ENCODE measurements at places on chromosomes 16 and 17. TPM values are rescaled to one million over a fixed set of nuclear protein-coding genes. Genes with fewer than 3 reads are reported as not detected.

GRCh38 chr17:740240-741017, 8.0 kb downstream of the TLCD3A start:
- DNase-seq, result no peak
- H3K4me3 ChIP-seq, result no peak overlapping the region
- H3K27ac ChIP-seq, result no peak overlapping the region
- peaks cover 37% of the 10 kb centered on the region for H3K36me3 ChIP-seq

DNA sequence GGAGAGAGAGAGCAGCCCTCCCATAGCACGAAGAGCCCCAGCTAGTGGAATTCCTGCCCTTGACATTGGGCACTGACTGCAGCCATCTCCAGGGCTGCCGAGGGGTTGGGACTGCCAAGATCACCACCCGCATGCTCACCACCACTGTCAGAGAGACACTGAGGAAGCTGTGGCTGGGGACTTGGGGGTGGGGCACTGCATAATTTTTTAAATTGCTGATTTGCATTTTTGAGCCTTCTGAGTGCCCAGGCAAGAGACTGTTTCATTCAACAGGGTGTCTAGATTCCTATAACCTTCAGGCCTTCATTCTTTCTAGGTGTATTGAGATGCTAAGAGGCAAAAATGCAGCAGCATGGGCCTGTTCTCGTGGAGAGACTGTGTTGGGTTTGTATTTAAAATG, 9.0 kb upstream of the EPX start:
- no peak for DNase-seq
- H3K4me1 ChIP-seq, result peaks cover 3% of the 10 kb centered on the region
- peaks cover 7% of the 10 kb centered on the region for H3K27me3 ChIP-seq
- H3K27ac ChIP-seq, result no peak overlapping the region
- no peak overlapping the region for H3K4me3 ChIP-seq

GRCh38 chr16:4290236-4290830, 17.5 kb upstream of the TFAP4 start:
- H3K4me1 ChIP-seq, result peaks cover 15% of the 10 kb centered on the region
- H3K4me3 ChIP-seq, result no peak overlapping the region
- peaks cover 6% of the 10 kb centered on the region for H3K27me3 ChIP-seq
- H3K27ac ChIP-seq, result peak overlapping the region; percentile 48
- no peak for DNase-seq

DNA sequence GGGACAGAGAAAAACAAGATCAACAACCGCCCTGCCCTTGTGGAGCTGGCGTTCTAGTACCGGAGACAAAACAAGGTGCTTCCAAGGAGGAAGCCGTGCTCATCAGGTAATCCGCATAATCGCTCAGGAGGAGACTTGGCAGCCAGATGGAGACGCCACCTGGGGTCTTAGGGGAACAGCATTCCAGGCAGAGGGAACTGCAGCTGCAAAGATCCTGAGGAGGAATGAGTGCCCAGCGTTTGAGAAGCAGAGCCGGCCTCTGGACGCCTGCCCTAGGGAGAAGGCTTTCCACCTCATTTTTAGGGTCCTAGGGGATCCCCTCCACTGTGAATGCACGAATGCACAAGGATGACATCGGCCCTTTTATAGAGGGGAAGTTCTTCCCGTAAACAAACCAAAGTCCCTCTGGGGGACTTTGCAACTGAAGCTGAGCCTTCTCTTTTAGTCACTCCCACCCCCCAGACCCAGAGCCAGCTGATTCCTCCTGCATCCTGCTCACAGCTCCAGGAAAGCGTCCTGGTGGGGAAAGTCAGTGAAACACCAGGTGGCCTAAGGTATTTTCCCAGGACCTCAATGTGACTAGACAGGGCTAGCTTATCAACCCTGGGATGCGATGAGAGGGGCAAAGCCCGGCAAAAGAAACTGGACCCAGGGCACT, 13.2 kb upstream of the MPRIP start:
- H3K27me3 ChIP-seq, result peaks cover 7% of the 10 kb centered on the region
- no peak overlapping the region for H3K27ac ChIP-seq

- peak overlapping the region; percentile 67 for H3K4me3 ChIP-seq
- no peak for DNase-seq
- peak overlapping the region; percentile 20 for H3K27ac ChIP-seq
These were observed 5.9 kb downstream of the CORO7 start for GRCh38 chr16:4410335-4411075.

DNA sequence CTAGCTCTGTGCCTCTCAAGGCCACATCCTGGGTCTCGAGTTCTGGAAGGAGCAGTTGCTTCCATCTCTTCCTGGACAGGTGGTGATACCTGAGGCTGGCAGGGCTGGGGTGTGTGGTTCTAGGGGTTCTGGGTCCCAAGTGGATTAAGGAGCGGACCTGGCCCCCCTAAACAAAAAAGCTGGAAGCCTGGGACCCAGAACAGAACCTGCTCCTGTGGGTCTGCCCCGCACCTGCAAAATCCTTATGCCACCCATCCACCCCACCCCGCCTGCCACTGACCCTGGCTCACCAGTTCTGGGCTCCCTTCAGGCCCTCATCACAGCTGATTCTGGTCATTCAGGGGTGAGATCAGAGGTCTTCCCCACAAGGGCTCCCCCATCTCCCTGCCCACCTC, 44.8 kb downstream of the ADCY7 start:
- no peak overlapping the region for H3K27ac ChIP-seq
- H3K4me3 ChIP-seq, result no peak overlapping the region
- no peak for DNase-seq

DNA sequence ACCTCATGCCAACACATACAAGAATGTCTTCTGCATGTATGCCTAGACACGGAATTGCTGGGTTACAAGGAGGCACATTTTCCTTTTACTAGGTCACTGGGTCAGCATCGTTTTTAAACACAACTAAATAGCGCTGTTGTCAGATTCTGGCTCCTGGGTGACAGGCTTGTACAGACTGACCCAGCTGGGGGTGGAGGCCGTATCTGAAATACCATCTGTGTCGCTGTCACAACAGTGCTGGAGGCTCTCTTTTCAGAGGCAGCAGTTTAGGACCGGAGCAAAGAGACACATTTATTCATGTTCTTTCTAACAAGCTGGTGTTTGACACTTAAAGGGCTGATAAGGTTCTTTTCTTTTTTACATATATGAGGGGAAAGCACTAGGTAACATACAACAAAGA, 403.0 kb upstream of the ASIC2 start:
- peaks cover 3% of the 10 kb centered on the region for H3K27me3 ChIP-seq
- DNase-seq, result no peak
- no peaks in the 10 kb centered on the region for H3K4me1 ChIP-seq

GRCh38 chr17:67353929-67354574, 12.3 kb downstream of the PSMD12 start:
- H3K4me1 ChIP-seq, result peaks cover 10% of the 10 kb centered on the region
- H3K4me3 ChIP-seq, result peak overlapping the region; percentile 23
- DNase-seq, result no peak
- peaks cover 3% of the 10 kb centered on the region for H3K27me3 ChIP-seq

DNA sequence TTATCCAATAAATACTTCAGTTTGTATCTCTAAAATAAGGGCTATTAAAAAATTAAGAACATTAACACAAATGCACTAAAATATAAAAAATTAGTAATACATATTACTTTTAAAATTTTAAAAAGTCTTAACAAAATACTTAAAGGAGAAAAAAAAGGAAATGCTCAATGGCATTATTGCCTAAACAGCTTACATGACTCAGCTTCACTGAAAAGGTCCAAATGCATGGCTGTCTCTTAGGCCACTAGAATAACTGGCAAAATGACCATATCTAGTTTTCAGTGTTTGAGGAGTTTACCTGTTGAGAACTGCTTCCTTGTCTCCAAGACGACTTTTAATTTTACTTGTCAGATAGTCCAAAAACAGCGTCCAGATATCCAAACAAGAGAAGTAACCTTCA, 66.0 kb downstream of the XPO6 start:
- H3K27ac ChIP-seq, result no peak overlapping the region
- DNase-seq, result no peak
- peaks cover 31% of the 10 kb centered on the region for H3K36me3 ChIP-seq
- peaks cover 6% of the 10 kb centered on the region for H3K4me1 ChIP-seq
- no peak overlapping the region for H3K4me3 ChIP-seq

DNA sequence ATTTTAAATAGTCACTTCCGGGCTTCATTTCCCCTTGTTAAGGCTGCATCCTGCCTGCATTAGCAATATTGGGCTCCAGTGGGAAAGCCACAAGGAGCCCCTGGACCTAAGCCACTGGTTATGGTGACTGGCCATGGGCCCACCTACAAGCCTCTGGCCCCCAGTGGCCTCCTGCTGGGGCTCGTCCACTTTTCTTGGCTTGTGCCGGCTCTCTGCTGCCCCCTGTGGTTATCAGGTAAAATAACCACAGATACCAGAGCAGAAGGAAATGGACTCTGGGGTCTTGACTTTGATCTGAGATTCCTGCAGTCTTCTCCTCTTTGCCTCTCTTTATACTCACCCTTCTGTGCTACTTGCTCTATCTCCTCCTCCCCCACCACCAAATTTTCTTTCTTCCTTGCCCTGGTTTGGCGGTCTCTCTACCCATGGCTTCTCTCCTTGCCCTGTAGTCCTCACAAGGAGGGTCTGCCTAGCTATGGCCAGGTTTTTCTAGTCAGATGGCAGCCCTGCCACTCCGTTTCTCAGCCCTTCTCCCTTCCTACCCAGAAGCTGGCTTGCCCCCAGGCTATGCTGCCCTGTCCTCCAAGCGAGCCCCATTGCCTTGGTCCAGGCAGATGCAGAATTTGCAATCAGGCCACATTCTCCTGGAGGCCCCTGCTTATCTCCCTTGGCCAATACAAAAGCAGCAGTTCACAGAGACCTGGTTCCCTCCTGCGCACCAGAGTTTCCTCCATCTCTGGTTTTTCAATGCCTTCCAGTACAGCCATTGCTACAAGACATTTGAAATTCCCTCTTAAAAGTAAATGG, 82.9 kb upstream of the RCVRN start:
- H3K4me3 ChIP-seq, result no peak overlapping the region
- H3K27me3 ChIP-seq, result peaks cover 5% of the 10 kb centered on the region
- peak; percentile 55 for DNase-seq
- peaks cover 5% of the 10 kb centered on the region for H3K4me1 ChIP-seq
- no peak overlapping the region for H3K27ac ChIP-seq

GRCh38 chr17:66964930-66965800, 658 bp downstream of the CACNG4 start:
- peak; percentile 23 for DNase-seq
- H3K4me3 ChIP-seq, result no peak overlapping the region
- H3K27me3 ChIP-seq, result peaks cover 24% of the 10 kb centered on the region
- no peaks in the 10 kb centered on the region for H3K36me3 ChIP-seq
- no peak overlapping the region for H3K27ac ChIP-seq

DNA sequence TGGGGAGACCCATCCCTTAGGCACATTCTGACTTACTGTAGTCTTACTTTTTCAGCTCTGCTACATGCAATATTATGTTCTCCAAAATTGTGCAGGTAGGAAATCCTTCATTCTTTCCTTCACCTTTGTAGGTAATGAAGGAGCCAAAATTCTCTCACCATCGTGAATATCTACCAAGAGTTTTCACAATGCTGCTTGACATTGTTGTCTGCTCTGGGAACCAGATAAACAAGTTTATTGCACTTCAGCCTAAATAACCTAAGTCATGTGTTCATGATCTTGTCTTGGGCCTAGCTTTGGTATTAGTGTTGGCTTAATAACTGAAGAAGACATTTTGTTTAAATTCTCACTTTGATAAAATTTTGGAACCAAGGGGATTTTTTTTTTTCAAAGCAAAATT, 110.8 kb upstream of the ELAC2 start:
- no peak overlapping the region for H3K27ac ChIP-seq
- peaks cover 2% of the 10 kb centered on the region for H3K27me3 ChIP-seq
- H3K4me1 ChIP-seq, result no peaks in the 10 kb centered on the region
- no peak for DNase-seq

- H3K27me3 ChIP-seq, result peaks cover 2% of the 10 kb centered on the region
- DNase-seq, result no peak
- no peaks in the 10 kb centered on the region for H3K4me1 ChIP-seq
- H3K4me3 ChIP-seq, result peak overlapping the region; percentile 6
These were observed 7.9 kb downstream of the RABEP2 start for GRCh38 chr16:28917095-28917494.

GRCh38 chr16:1645914-1646525, 32.1 kb upstream of the JPT2 start:
- no peak overlapping the region for H3K4me3 ChIP-seq
- no peaks in the 10 kb centered on the region for H3K27me3 ChIP-seq
- H3K27ac ChIP-seq, result no peak overlapping the region
- DNase-seq, result no peak
- peaks cover 51% of the 10 kb centered on the region for H3K36me3 ChIP-seq
- H3K4me1 ChIP-seq, result peaks cover 16% of the 10 kb centered on the region

Gene DNAI2
- total RNA-seq, result not detected

Gene GNGT2
- total RNA-seq, result 2.1 TPM

Gene TM4SF5
- total RNA-seq, result not detected
